ENCODE measurements at places on chromosomes 12 and 14.

- DNase-seq = no peak
These were observed 53.1 kb downstream of the LIMA1 start for GRCh38 chr12:50230217-50230616.

DNA sequence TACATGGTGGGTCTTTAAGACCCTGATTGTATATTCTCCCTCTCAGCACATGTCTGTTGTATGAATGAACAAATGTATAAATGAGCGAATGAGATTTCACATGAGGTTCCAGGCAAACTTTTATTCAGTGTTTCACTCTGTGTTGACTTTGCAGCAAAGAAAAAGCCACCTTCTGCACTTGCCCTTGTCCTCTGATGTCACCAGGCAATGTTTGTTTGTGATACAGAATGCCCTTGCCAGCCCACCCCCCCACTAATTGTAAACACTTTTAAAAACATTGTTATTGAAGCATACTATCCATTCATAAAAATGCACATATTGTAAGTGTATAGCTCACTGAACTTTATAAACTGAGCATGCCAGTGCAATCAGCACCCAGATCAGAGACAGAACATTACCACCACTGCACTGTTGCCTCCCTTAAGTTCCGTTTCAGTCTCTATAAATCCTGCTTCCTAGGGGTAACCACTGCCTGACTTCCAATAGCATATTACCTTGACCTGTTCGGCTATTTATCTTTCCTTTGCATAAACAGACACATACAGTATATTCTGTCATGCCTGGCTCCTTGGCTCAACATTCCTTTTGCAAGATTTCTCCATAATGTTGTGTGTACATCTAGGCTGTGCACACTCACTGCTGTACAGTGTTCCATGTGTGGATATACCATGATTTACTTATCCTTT lies 11.3 kb upstream of the LTA4H start:
- no peak for DNase-seq

- DNase-seq = peak; percentile 46
These were observed 162.2 kb upstream of the EGLN3 start for GRCh38 chr14:34113005-34113511.

DNA sequence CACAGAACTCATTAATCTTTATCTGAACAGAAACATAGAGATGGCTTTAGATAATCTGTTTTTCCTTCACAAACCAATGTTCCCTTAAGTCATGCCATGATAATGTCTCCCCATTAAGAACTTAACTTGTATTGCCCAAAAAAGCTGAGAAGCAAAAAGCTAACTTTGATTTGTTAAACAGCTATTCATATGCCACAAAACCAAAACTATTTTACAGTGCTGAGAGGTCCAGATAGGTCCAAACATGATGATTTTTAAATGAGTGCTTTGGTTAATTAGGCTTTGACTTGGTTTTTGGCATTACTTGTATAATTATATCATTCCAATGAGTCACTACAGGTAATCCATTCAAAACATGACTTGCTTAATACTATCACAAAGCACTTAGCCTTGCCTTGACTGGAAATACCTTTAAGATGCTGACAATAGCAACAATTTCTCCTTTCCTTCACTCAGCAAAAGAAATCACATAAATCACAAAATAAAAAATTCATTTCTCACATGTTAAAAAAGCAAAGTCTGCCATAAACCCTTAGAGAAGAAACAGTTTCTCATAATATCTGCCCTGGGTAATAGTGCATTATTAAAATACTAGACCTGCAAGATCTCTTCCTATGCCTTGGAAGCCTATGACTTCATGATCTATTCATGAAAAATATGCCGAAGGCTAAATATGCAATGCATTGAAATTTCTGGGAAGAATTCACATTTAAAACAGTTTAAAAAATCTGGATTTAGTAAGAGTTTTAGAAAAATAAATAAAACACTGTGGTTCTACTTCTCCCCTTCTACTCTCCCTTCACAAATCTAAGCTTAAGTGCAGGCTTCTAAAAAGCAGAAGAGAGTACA lies 52.0 kb upstream of the SAV1 start:
- DNase-seq = no peak

DNA sequence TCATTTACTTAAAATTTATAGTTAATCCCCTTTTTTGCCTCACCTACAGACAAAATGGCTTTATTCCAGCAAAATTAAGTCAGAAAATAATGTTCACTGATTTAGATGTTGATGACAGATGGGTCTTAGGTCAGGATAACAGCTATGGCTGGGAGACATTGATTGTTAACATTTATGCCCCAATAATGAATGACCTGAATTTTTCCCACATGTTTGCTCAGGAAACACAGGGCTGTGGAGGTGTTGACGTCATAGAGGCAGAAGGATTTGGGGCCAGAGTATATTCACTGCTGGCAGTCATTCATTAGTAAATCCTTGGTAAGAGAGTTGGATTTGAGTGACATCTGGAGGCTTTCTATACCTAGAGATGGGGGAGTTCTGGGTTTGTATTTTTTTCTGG lies 121.3 kb downstream of the PDE3A start:
- DNase-seq = no peak

- DNase-seq = no peak
These were observed 141.1 kb downstream of the PAWR start for GRCh38 chr12:79549531-79550271.

GRCh38 chr12:47935184-47935583 lies 28.2 kb upstream of the TMEM106C start:
- DNase-seq = peak; percentile 64

GRCh38 chr14:103714063-103714724 lies 1.1 kb downstream of the XRCC3 start:
- DNase-seq = no peak

DNA sequence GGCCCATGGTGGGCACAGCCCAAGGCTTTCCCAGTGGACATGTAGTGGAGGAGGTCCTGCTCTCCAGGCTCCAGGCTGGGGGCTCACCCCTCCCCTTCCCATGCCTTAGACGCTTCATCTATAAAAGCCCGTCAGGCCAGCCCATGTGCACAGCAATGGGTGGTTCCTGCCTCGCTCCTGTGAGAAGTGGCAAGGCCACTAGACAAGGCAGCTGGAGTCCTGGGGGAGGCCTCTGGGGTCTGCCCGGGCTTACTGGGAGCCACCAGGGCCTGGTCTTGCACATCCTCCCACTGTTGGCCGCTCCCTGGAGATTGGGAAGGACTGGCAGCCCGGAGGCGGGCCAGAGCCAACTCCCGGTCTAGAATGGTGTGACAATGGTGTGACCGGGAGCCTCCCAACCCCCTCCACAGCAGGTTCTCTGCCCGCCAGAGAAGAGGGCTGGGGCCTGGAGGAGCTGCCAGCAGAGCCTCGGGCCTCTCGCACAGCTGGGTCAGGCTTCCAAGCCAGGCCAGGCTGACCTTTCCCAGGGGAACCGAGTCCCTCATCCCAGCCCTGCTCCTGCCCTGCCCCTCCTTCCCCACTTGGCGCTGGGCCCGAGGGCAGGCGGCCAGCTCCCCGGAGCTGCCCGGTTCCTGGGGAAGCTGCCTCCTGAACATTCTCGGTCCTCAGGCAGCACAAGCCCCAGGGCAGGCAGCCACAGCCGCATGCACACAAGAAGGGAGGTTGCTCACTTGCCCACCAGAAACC lies 97.9 kb downstream of the RFLNA start:
- peak; percentile 68 for DNase-seq

DNA sequence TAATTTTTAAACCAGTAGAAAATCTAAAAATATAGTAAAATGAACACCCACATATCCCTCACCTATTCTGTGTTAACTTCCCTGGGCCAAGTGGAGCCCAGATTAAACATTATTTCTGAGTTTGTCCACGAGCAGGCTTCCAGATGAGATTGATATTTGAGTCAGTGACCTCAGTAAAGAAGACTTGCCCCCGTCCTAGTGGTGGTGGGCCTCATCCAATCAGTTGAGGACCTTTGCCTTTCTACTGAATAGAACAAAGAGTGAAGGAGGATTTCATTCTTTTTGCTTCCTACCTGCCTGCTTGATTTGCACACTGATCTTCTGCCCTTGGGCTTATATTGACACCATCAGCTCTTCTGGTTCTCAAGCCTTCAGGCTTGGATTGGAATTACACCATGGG lies 174.7 kb upstream of the PLEKHG7 start:
- DNase-seq = no peak

GRCh38 chr12:118328486-118329330 lies 44.0 kb downstream of the TAOK3 start:
- DNase-seq = no peak

DNA sequence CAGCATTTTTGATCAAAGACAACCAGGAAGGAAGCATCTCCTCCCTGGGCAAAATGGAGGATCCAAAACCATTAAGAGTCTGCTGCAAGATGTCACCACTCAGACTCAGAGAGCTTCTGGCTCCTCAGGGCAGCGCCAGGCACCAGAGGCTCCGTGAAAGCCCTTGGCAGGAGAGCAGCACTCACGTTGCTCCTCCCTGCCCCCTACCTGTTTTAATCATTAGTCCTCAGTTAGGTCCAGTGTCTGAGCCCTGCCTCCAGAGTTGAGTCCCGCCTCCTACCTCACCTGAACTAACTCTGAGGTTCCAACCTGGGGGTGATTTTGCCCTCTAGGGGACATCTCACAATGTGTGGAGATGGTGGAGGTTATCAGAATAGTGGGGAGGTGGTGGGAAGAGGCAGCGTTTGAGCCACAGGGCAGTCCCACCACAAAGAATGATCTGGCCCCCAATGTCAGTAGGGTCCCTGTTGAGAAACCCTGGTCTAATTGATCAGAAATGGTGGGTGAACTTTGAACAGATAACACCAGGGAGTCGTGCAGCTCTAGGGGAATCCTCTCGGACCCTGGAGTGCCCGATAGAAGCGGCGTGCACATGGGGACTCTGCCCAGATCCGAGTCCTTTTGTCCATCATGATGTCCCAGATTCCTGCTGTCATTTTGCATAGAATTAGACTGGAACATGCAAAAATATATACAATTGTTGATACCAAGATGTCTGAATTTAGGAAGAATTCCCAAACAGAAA lies 156.7 kb upstream of the DIO3 start:
- no peak for DNase-seq

DNA sequence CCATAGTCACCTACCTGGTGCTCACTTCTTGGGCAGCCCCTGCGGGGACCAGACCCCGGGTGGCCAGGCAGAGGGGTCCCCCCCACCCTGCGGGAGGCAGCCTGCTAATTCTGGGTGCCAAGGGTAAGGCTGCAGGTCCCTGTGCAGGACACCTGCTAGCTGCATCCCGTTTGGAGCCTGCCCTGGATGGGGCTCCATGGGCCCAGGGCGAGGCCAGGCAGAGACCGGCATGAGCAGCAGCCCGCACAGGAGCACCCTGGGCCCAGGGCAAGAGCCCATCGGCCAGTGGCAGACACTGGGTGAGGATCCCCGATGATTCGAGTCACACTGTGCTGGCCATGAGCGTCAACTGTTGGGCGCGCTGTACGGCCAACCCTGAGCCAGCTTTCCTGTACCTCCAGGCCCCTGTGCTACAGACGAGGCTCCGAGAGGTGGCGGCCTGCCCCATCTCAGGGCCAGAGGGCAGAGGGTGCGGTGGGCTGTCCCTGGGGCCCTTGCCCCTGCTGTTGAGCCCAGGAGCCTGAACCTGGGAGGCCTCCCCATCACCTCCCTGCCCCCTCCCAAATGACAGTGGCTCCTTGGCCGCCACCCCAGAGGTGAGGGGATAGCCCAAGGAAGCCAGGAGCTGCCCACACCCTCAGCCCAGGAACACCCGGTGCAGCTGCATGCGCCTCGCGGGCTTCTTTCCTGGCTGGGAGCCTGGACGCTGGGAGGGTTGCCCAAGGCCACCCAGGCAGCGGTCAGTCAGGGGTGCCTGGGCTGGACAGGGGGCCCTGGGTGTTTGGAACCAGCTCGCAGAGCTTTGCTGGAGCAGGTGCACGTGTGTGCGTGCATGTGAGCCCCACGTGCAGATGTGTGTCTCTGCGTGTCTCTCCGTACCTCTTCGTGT lies 47.7 kb downstream of the CYP46A1 start:
- no peak for DNase-seq

DNA sequence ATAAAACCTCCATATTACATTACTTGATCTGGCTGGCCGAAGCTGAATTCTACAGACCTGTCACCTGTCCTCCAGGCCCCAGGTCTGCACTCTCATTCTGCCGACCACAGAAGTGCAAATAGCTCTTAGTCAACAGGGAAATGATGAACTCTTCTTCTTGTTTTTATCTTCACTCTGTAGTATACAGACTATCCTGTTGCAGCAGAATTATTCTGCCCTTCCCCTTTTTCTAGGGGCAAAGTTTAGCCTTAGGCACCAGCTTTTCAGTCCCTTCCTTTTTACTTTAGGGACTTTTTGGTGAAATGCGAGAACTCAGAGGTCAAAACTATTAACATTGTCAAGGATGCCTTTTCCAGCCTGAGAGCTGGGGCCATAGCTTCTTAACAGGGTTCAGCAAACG lies 229.6 kb upstream of the EGLN3 start:
- no peak for DNase-seq

- peak; percentile 5 for DNase-seq
These were observed 337.3 kb upstream of the E2F7 start for GRCh38 chr12:77402716-77403115.

DNA sequence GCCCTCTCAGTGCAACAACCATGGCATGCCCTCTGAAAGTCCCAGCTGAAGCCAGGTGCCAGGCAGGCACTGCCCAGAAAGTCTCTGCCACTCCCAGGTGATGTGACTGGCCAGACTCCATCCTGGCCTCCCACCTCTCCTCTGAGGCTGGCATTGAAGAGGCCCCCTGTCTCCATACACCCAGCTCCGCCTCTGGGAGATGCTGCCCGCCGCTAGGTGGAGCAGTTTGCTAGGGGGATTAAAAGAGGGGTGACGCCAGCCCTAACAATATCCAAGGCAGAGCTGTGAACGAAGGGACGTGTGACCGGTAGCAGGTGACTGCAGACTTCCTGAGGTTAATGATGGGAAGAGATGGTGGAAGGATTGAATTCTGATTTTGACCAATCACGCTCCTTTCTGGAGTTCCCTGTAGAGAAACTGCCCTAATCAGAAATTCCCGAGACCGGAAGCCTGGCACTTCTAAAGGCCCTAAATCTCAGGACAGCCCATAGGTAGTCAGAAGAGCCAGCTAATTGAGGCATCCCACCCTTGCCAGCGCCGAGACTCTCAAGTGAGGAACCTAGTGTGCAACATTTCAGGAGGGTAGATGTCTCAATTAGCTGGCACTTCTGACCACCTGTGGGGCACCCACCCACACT lies 8.3 kb upstream of the PLEK2 start:
- no peak for DNase-seq

- no peak for DNase-seq
These were observed 249.5 kb downstream of the APAF1 start for GRCh38 chr12:98894412-98895085.

GRCh38 chr12:25416516-25416915 lies 136.6 kb downstream of the LMNTD1 start:
- no peak for DNase-seq

DNA sequence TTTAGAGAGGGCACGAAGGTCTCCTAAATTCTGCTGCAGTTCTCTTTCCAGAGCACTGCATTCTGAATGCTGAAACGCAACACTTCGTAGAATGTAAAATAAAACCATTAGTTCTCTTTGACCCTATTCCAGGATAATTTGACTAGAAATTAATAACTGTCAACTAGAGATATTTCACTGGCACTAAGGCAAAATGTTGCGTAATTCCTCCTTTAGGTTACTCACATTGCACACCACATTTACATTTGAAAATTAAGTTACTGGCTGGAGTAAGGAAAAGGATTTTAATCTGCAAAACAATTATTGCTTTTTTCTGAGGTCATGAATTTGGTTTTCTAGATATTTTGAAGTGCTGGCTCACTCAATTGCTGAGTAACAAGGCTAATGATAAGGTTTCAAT lies 58.0 kb upstream of the TRHDE start:
- DNase-seq = no peak

GRCh38 chr14:54220704-54221431 lies 175.9 kb upstream of the CDKN3 start:
- DNase-seq = no peak

All from fibroblast of the conjunctiva (primary cell).